ENCODE measurements at places on chromosomes 5 and 9.

- H3K27ac ChIP-seq = no peak overlapping the region
- H3K36me3 ChIP-seq = peaks cover 8% of the 10 kb centered on the region
- no peak for DNase-seq
- H3K27me3 ChIP-seq = no peaks in the 10 kb centered on the region
These were observed 14.6 kb downstream of the SMARCA2 start for GRCh38 chr9:2029666-2030170.

DNA sequence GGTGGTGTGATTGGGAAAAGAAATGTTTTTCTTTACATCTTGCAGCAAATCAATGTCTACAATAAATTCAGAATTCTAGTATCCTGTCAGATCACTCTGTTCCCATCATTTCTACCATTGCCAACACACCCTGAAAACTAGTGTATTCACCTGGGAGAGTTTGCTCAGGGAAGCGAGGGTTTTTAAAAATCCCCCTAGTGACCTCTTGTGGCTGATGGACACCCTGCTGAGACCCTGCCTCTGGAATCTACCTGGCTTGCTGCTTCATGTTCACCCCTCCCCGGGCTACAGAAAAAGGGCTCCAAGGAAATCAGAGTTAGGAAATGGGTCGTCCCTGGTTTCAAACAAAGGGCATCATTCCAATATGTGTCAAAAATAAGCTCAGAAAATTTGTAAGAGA is 21.4 kb upstream of the ALDOB start:
- H3K4me1 ChIP-seq = no peaks in the 10 kb centered on the region
- peaks cover 2% of the 10 kb centered on the region for H3K27me3 ChIP-seq
- no peak for DNase-seq
- no peak overlapping the region for H3K27ac ChIP-seq

- H3K27ac ChIP-seq = no peak overlapping the region
- H3K27me3 ChIP-seq = peaks cover 38% of the 10 kb centered on the region
- DNase-seq = peak; percentile 64
- H3K4me1 ChIP-seq = no peaks in the 10 kb centered on the region
- H3K4me3 ChIP-seq = no peak overlapping the region
These were observed 89.0 kb upstream of the MAP1B start for GRCh38 chr5:72018143-72018803.

GRCh38 chr9:83800236-83801033 is 17.1 kb downstream of the GKAP1 start:
- H3K36me3 ChIP-seq = no peaks in the 10 kb centered on the region
- DNase-seq = no peak
- H3K4me1 ChIP-seq = no peaks in the 10 kb centered on the region
- H3K4me3 ChIP-seq = no peak overlapping the region
- H3K27ac ChIP-seq = no peak overlapping the region

Data from endothelial cell of umbilical vein (primary cell).